Endothelial cell of umbilical vein (primary cell): ENCODE measurements at places on chromosomes 1 and 21. TPM values are rescaled to one million over a fixed set of nuclear protein-coding genes. Genes with fewer than 3 reads are reported as not detected.
A peak's percentile ranks its signal among the peaks of the same experiment; 100 is the strongest.

The ENSA gene
- 155 and 162 TPM in 2 replicates for total RNA-seq

The HSPB7 gene
- not detected in 2 replicates for total RNA-seq

The FOXO6 gene
- total RNA-seq, result 0.18 and 0.38 TPM in 2 replicates

The GPR157 gene
- 5.2 and 6.5 TPM in 2 replicates for total RNA-seq

The TNFRSF8 gene
- total RNA-seq, result not detected in 2 replicates

The ZNF593OS gene
- total RNA-seq, result not detected in 2 replicates

The AMPD1 gene
- total RNA-seq, result not detected in 2 replicates

DNA sequence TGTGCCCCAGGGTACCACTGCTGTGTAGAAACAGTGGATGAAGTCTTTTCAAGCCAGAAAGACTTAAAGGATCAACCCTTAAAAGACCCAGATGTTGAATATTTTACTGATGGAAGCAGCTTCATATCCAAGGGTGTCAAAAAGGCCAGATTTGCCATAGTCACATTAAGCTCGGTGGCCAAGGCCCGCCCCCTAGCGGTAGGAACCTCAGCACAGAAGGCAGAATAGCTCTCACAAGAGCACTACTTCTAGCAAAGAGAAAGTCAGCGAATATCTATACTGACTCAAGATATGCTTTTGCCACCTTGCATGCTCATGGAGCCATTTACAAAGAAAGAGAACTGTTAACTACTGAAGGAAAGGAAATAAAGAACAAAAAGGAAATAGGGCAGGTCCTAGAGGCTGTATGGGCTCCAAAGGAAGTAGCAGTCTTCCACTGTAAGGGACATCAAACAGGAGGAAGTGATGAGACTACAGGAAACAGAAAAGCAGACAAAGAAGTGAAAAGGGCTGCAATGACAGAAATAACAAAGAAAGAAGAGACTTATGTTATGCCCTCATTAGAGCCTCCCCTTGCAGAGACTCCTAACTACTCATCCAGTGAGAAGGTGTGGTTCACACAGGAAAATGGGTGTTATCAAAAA, 90.5 kb downstream of the LIPI start:
- no peaks in the 10 kb centered on the region for H3K36me3 ChIP-seq
- H3K27me3 ChIP-seq, result no peaks in the 10 kb centered on the region
- H3K27ac ChIP-seq, result no peak overlapping the region
- no peak for DNase-seq

DNA sequence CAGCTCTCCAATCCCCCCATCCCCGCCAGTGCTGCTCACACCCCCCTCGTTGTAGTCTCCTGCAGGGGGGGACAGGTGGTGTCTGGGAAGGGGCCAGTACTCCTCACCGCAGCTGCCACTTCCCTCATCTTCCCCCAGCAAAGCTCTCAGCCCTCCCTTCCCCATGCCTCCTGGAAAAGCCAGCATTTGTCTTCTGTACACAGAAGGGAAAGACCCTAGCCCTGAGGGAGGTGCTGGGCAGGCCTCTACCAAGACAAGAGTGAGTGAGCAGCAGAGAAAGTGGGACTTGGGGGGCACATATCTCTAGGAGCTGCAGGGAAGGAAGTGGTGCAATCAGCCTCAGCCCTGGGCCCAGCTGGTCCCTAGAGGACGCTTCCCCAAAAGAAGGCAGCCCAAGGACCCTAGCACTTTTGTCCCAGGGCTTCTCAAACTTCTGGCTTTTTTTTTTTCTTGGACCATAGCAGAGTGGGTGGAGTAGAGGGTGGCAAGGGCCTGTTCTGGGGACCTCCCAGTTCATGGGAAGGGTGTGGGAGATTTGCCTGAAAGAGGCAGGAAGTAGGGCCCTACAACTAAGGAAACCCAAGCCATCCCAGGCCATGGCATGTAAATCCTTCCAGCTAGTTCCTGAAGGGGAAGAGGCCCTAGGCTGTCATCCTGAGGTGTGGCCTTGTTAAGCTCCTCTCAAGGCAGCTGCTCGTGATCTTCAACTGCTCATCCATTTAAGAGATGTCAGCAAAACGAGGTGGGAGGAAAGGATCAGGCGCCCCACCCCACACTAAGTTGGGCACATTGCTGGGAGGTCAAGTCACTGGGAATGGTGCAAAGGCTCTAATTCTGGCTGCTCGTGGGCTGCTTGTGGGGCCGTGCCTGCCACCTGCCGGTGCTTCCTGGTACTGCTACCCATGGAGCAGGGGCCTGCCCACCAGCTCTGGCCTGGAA, 12.6 kb downstream of the ZC3H12A start:
- no peak overlapping the region for H3K4me3 ChIP-seq
- H3K4me1 ChIP-seq, result peaks cover 2% of the 10 kb centered on the region
- H3K27ac ChIP-seq, result no peak overlapping the region
- DNase-seq, result peak; percentile 74
- H3K36me3 ChIP-seq, result peaks cover 8% of the 10 kb centered on the region

DNA sequence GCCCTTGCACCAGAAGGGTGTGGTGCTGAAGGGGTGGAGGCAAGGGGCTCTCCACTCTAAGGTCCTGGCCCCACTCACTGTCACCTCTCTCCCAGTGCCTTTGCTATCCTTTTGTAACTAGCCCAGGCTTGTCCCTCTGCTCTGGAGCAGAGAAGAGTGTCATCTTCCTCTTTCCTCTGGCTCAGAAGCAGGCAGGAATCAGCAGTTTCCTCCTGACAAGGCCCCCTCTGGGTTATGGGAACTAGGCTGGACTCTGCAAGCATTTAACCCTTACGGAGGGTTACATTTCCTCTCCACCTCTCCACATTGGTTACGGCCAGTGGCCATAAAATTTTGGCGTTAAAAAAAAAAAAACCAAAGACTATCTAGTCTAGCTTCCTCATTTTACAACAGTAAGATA, 30.4 kb downstream of the PLXNA2 start:
- H3K4me1 ChIP-seq, result peaks cover 90% of the 10 kb centered on the region
- H3K27me3 ChIP-seq, result no peaks in the 10 kb centered on the region
- peak; percentile 65 for DNase-seq
- peaks cover 26% of the 10 kb centered on the region for H3K36me3 ChIP-seq

- no peaks in the 10 kb centered on the region for H3K27me3 ChIP-seq
- no peak overlapping the region for H3K27ac ChIP-seq
- H3K36me3 ChIP-seq, result no peaks in the 10 kb centered on the region
- no peak overlapping the region for H3K4me3 ChIP-seq
Measured at GRCh38 chr1:208357644-208358507, 113.7 kb upstream of the PLXNA2 start.

DNA sequence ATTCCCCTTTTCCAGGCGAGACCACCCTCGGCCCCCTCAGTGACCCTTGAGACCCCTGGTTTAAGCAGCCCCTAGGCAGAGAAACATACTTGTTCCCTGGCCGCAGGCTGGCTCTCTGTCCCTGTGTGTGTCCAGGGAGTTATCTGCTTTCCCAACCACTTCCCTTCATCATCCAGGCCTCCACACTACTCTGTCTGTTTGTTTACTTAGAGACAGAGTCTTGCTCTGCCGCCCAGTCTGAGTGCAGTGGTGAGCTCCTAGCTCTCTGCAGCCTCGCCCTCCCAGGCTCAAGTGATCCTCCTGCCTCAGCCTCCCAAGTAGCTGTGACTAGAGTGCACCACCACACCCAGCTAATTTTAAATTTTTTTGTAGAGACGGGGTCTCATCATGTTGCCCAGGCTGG, 5.8 kb upstream of the VWA1 start:
- no peaks in the 10 kb centered on the region for H3K36me3 ChIP-seq
- DNase-seq, result peak; percentile 45
- H3K27ac ChIP-seq, result no peak overlapping the region
- H3K27me3 ChIP-seq, result no peaks in the 10 kb centered on the region

DNA sequence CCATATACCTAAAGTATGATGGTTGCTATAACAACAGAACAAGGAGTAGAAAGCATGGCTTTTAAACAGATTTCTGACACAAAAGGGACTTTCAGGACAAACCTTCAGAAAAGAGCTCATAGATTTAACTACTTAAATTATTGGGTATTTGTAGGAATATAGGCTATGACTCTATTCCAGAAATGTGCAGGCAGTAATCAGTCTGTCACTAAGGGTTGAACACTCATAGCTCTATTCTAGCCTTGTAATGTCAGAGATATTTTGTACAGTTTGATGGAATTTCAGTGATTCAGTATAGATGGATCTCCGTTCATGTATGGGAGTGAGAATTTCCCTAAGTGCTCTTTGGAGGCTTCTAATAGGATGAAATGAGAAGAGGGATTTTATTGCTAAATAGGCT, 82.8 kb downstream of the EXTL2 start:
- H3K4me3 ChIP-seq, result no peak overlapping the region
- H3K27me3 ChIP-seq, result no peaks in the 10 kb centered on the region
- H3K36me3 ChIP-seq, result no peaks in the 10 kb centered on the region
- DNase-seq, result no peak
- H3K27ac ChIP-seq, result no peak overlapping the region

DNA sequence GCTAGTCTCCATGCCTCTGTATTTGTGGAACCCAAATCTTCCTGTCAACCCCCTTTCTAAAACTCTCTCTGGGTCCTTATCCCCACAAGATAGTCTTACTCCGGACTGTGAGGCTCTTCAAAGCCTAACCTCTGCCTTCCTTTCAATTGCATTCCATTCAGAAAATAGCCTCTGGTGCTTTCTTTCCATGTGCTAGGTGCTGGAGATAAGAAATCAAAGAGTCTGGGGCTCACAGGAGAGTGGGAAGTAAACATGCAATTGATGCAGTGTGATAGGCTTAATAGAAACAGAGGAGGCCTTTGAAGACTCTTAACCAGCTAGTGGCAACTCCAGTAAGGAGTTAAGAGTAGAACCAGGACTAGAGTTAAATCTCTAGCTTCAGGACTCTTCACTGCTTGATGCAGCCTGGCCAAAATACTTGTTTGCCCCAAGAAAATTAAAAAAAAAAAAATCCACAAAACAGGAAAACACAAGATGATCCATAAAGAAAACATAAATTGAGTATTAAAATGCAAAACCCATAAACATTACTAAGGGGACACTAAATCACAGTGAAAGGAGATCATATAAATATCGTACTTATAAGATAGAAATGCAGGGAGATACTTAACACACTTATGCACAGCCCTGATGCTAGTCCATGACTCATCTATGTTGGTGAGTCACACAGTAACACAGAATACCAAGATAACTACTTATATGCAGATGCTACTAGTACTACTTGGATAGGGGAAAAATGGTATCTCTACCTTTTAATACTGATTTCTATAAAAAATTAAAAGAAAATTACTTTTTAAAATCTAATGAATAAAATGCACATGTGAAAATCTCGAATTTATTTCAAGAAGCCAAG, 341.5 kb downstream of the KCNH1 start:
- H3K4me1 ChIP-seq, result no peaks in the 10 kb centered on the region
- no peaks in the 10 kb centered on the region for H3K36me3 ChIP-seq
- no peak for DNase-seq
- no peaks in the 10 kb centered on the region for H3K27me3 ChIP-seq
- no peak overlapping the region for H3K4me3 ChIP-seq

GRCh38 chr21:15444118-15444960, 285.4 kb upstream of the USP25 start:
- H3K27me3 ChIP-seq, result no peaks in the 10 kb centered on the region
- H3K4me3 ChIP-seq, result no peak overlapping the region
- no peak overlapping the region for H3K27ac ChIP-seq
- no peaks in the 10 kb centered on the region for H3K4me1 ChIP-seq

GRCh38 chr1:90925928-90926869, 95.6 kb downstream of the ZNF644 start:
- H3K27ac ChIP-seq, result no peak overlapping the region
- H3K27me3 ChIP-seq, result no peaks in the 10 kb centered on the region
- no peaks in the 10 kb centered on the region for H3K4me1 ChIP-seq
- no peaks in the 10 kb centered on the region for H3K36me3 ChIP-seq
- DNase-seq, result no peak

- no peaks in the 10 kb centered on the region for H3K36me3 ChIP-seq
- no peak overlapping the region for H3K27ac ChIP-seq
- no peaks in the 10 kb centered on the region for H3K27me3 ChIP-seq
Measured at GRCh38 chr1:178713259-178713658, 11.8 kb upstream of the RALGPS2 start.

DNA sequence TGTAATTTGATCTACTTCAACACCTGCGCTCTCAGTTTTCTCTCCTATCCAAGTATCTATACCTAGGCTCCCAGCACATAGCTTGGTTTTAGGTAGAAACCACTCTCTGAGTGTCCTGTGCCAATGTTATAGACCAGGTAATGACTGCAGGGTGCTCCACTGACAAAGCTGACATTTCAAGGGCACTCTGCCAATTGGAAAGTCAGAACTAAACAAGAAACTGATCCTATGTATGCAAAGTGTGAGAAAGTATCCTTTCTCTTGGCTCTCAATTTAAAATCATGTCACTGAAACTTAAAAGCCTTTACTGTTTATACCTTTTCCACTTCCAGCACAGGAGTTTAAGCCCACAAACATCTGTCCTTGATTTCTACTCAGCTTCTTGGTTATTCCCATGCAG, 45.0 kb upstream of the AIM2 start:
- no peak overlapping the region for H3K27ac ChIP-seq
- no peak for DNase-seq
- peaks cover 8% of the 10 kb centered on the region for H3K27me3 ChIP-seq
- H3K4me3 ChIP-seq, result no peak overlapping the region
- H3K4me1 ChIP-seq, result no peaks in the 10 kb centered on the region

DNA sequence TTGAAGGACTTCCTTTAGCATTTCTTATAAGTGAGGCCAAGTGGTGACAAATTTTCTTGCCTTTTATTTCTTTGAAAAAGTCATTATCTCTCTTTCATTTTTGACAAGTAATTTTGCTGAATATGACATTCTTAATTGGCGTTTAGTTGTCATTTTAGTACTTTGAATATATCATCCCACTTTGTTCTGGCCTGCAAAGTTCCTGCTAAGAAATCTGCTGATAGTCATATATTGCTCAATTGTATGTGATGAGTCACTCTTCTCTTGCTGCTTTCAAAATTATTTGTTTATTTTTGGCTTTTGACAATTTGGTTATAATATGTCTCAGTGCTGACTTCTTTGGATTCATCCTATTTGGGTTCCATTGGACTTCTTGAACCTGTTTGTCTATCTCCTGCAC, 312.6 kb downstream of the DUSP10 start:
- no peak overlapping the region for H3K4me3 ChIP-seq
- no peaks in the 10 kb centered on the region for H3K36me3 ChIP-seq
- no peak for DNase-seq
- no peak overlapping the region for H3K27ac ChIP-seq
- peaks cover 6% of the 10 kb centered on the region for H3K4me1 ChIP-seq

DNA sequence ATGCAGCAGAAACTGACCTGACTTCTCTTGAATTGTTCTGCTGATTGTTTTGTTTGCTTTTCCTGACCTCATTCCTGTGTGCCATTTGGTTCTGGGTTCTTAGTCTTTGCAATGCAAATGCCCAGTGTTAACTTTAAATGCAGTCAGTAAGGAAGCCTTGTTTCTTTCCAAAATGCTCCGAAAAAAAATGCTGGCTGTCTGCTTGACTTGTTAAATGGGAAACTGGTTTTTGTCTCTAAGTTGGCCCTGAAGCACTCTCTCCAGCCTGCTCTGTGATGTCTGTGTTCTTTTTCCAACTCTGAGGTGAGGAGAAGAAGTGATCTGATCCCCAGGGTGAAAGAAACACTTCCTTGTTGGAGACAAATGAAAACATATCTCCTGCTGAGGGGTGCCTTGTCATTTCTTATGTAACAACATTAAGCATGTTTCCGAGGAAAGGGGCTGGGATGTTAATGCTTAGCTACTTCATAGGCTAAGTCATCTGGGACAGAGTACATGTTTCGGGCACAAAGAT, 256.3 kb upstream of the ADGRL4 start:
- no peaks in the 10 kb centered on the region for H3K36me3 ChIP-seq
- no peak overlapping the region for H3K4me3 ChIP-seq
- DNase-seq, result peak; percentile 3
- H3K27me3 ChIP-seq, result no peaks in the 10 kb centered on the region
